ENCODE measurements at places on chromosomes 11 and 22.

DNA sequence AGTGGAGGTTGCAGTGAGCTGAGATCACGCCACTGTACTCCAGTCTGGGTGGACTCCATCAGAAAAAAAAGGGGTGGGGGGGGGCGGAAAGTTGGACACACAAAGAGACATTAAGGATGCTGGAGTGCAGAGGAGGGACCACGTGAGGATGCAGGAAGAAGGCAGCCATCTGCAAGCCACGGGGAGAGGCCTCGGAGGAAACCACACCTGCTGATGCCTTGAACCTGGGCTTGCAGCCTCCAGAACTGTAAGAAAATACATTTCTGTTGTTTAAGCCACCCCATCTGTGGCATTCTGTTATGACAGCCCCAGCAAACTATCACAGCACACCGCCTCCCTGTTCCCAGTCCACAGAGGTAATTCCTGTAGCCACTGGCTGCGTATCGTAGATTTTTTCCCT, 9.2 kb upstream of the STIP1 start:
- DNase-seq, result no peak

DNA sequence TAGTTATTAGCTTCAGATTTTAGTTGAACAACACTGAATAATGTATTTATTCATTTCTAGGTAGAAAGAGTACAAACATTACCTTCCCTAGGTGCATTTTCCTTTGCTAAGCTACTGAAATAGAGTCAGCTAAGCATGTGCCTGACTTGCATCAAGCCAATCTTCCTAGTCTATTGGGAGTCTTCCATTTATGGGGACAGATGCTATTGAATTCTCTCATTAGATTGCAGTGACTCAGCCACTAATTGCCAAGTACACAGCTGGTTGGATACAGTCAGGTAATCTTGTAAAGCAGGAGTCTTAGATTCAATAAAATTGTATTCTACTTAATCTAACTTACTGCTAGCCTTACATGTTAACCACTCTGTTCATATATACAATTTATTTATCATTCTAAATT, 55.2 kb upstream of the RPS13 start:
- DNase-seq, result no peak

- DNase-seq, result no peak
These were observed 8.3 kb downstream of the GAS2 start for GRCh38 chr11:22674470-22675439.

DNA sequence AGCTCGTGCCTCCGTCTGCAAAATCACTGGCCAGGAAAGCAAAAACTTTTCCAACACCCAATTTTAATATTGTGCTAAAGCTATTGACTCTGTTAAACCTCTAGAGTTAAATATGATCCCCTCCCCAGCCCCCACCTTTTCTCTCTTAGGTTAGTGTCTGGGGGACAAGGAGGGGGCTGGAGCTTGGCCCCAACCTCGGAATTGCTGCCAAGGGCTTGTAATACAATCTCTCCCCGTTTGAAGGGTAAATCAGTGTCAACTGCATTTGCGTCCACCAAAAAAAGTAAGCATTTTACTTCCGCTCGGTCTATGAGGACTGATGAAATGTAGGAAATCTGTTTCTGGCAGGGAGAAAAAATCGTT, at the start of gene GAS2:
TSS of gene GAS2 (plus strand) at position 287 of the 363 bp plus-strand sequence. CDS start 8,259 bp downstream, outside the sequence.
- no peak for DNase-seq

DNA sequence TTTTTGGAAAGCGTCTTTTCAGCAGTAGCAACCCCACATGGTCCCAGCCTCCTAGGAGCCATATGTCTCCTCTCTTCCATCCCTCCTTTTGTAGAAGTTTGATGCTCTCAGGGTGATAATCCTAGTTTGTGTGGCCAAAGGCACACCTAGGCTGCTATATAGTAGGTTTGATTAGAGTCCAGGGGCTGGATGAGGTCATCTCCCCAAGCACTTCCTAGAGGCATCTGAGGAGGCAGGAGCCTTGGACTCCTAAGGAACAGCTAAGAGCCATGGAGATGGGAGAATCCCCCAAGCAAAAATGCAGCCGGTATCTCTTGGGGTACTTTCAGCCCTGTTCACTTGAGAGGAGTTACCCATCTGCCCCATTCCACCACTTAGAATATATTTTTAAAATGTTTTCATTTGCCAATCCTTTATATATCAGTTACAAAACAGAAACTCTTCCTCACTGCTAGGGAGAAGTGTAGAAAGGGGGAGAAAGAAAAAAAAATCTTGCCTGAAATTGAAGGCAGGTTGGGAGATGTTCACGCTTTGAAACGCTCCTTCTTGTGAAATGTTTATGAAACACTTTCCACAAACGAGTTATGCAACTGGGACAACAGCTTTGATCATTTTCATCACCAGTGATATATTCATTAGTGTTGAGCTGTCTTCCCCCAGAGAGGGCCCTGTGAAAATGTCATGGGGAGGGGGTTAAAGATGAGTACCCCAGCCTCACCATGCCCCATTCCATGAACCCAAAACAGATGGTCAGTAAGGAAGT, 31.9 kb upstream of the TLCD5 start:
- DNase-seq, result no peak

- no peak for DNase-seq
These were observed 51.4 kb upstream of the ACAT1 start for GRCh38 chr11:108069947-108070346.

GRCh38 chr11:12472401-12473005, 95.1 kb downstream of the PARVA start:
- no peak for DNase-seq

GRCh38 chr22:50002791-50003190, 9.8 kb downstream of the IL17REL start:
- DNase-seq, result no peak

- DNase-seq, result no peak
These were observed 40.9 kb upstream of the ETS1 start for GRCh38 chr11:128628325-128628673.

DNA sequence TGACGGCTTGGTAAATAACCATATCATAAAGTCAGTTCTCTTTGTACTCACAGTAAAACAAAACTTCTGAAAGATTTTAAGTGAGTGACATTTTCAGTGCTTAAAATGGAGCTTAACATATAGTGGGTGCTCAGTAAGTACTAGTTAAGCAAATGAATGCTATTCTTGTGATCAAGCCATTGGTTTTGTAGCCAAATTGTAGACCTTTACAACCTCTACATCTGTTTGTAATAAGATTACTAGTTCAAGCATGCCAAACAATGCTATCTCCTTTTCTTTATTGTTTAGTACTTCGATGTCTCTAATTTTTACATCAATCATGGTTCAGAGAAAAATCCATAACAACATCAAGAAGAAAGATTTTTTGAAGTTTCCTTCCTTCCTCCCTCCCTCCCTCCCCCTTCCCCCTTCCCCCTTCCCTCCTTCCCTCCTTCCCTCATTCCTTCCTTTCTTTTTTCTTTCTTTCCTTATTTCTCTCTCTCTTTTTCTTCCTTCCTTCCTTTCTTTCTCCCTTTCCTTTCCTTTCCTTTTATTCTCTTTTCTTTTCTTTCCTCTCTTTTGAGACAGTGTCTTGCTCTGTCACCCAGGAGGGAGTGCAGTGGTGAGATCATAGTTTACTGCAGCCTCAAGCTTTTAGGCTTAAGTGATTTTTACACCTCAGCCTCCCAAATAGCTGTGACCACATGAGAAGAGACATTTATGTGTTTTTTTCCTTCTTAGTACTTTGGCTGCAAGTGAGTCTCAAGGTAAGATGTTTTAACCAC, 5.7 kb upstream of the OR51B4 start:
- no peak for DNase-seq

GRCh38 chr11:73507086-73507485, 90.8 kb downstream of the FAM168A start:
- no peak for DNase-seq

GRCh38 chr11:49221112-49221511, 12.7 kb upstream of the FOLH1 start:
- no peak for DNase-seq

DNA sequence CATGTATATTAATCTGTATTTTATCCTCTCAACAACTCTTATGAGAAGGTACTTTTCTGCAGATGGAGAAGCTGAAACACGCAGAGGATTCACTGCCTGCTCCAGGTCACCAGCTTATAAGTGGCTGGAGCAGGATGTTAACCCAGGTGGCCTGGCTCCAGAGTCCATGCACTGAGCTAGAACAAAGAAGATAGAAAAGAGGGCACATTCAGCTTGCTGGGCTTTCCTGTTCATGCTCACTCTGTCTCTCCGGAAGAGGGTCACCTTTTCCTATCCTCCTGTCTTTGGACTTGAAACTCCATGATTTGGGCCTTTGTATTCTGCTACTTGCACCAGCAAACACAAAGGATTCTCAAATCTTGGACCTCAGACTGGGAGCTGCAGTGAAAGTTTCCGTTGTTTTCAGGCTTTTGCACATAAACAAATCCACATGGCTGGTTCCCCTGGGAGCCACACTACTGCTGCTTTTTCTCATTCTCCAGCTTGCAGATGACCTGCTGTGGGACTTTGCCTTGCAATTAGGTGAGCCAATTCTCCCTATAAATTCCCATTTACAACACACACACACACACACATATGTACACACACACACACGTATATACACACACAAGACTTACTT, 117.3 kb upstream of the GRK3 start:
- no peak for DNase-seq

GRCh38 chr11:46478196-46478595, 86.6 kb upstream of the CHRM4 start:
- no peak for DNase-seq

DNA sequence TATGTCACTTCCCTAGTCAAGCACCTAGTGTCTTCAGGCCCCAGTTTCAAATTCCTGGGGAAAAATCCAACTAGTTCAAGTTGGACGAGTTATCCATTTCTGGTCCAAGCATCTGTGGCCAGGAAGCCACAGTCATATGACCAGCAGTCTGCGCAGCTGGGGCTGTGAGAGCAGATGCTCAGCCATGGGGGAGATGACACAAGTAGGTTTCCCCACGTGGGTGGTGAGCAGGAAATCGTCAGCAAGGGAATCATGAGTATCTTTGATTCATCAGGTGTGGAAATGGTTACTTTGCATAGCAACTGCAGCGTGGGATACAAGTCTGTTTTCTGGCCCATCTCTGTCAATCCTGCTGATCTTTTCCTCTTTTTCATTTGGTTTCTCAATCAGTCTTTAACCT, 185.3 kb downstream of the C11orf91 start:
- no peak for DNase-seq

DNA sequence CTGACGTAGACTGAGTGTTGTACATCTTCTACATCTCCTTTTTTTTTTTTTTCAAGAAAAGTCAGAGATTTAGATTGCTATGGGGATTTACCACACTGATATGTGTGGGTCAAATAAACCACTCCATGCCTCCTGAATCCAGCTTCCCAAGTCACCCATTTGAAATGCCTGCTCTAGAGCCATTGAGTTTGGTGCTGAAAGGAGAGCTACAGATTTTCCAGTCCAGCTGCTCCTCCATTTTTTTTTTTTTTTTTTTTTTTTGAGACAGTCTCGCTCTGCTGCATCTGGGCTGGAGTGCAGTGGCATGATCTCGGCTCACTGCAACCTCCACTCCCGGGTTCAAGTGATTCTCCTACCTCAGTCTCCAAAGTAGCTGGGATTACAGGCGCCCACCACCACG, 115.2 kb upstream of the TIMP3 start:
- no peak for DNase-seq

GRCh38 chr11:33893711-33894397, 2.0 kb upstream of the LMO2 start:
- no peak for DNase-seq

GRCh38 chr11:96964661-96965060, 574.8 kb downstream of the JRKL start:
- no peak for DNase-seq

DNA sequence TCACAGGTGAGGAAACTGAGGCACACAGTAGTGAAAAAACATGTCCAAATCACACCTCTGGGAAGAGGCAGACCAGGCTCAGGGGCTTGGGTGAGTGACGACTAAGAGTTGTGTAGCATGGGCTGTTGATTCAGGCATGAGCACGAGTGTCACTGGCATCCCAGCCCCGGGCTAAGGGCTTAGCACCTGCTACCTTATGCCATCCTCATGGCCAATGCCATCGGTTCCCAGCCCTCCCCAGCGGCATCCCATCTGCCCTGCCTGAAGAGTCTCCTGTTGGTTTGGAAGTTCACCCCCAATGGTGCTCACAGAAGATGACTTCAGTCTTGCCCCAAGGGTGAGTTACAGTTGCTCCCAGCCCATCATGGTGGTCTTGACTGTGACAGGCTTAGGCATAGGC, 22.4 kb downstream of the MB start:
- DNase-seq, result no peak

GRCh38 chr22:41146573-41146972, 54.2 kb downstream of the EP300 start:
- DNase-seq, result no peak

DNA sequence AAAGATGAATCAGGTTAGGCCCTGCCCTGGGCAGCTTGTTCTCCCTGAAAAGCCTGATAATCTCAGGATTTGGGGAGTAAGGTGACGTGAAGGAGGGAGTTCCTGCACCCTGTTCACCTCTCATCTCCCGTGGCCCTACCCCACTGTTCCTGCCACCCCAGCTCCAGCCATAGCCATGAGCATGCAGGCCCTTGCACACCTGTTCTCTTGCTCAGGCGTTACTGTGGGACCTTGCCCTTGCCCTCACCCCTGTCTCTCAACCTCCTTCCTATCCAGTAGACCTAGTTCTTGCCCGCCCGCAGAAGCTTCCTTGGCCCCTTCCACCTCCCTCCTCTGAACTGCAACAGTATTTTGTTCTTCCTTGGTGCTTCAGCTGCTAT, 15.0 kb downstream of the TSKU start:
- no peak for DNase-seq

- no peak for DNase-seq
These were observed 50.7 kb downstream of the MYEOV start for GRCh38 chr11:69344570-69345145.

GRCh38 chr22:36358533-36359469, 29.0 kb downstream of the MYH9 start:
- no peak for DNase-seq

DNA sequence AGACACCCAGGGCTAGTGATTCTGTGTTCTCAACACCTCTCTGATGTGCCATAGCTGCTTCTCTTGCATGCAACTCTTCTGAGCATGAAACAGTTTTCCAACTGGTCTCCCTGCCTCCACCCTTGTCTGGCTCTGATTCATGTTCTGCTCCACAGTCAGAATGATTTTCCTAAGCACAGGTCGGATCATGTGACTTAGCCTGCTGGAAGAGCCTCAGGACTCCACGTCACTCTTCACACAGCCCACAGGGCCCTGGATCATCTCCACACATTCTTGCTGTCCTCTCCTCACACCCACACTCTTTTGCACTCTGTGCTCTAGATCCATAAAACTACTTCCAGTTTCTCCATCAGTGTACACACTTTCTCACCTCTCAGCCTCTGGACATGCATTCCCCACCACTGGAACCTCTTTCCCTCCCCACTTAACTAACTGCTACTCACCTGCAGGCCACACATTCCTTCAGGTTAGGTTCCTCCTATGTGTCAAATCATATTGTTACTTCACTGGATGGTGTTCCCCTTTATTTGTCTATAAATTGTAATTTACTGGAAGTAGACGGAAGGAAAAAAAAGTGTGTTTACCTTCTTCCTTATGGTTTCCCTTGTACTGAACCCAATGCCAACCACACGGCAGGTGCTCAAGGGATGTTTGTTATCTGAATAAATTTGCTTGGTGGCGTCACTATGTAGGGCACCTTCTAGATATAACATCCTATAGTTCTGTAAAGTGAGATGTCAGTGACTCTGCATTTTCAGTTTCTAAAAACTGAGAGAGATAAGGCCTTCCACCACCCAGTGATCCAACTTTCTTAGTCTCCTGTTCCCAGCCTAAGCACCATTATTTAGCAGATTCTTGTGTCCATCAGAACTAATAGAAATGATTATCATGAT, 133.7 kb downstream of the ETS1 start:
- no peak for DNase-seq
